ENCODE measurements at places on chromosomes 12 and 14.

DNA sequence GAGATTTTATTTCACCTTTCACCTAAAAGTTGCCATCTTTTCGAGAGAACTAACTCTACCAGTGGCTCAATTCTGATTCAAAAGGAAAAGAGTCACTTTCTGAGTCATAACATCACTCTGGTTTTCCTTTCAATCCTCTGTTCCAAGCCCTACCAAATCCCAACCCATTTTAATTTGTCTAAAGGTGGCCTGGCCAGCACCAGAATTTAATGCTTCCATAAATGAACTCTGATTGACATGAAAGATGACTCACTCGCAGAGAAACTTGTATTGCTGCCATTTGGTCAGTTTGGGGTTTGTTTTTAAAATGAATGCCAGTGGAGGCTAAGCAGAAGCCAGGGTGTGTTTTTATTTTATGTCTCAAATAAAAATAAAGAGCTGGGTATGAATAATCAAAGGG is 117.4 kb upstream of the SOX5 start:
- no peak for DNase-seq

DNA sequence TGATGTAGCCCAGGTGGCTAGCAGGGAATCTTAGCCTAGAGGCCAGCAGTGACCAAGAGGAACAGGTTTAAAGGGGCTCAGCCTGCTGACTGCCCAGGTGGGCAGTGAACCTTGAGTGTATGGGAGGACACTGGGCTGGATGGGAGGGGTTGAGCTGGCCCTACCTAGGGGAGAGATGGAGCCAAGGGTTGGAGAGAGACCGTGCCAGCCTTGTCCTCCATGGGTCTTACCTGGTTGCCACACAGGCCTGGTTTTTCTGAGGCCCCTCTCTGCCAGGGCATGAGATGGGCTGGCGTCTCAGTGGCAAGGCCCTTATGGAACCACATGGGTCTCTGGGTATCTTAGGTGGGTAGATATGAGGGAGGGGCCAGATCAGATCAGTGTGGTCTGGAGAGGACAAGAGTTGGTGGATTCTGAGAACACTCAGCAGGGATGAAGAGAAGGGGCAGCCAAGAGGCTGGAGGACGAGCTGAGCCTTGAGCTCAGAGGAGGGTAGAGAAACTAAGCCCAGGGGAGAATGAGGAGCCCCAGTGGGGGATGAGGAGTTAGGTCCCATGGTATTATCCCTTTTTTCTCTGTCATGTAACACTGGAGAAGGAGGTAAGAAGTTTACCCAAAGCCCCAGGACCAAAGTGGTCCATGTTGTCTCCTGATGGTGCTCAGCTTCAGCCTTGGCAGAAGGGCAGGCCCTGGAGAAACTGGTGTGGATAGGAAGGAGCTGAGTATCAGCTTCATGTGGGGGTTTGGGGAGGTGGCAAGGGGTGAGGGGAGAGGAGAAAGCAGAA is 3.7 kb downstream of the GZMB start:
- DNase-seq: no peak

- DNase-seq: no peak
Observed at GRCh38 chr14:96484399-96484798, 17.8 kb upstream of the PAPOLA start.

DNA sequence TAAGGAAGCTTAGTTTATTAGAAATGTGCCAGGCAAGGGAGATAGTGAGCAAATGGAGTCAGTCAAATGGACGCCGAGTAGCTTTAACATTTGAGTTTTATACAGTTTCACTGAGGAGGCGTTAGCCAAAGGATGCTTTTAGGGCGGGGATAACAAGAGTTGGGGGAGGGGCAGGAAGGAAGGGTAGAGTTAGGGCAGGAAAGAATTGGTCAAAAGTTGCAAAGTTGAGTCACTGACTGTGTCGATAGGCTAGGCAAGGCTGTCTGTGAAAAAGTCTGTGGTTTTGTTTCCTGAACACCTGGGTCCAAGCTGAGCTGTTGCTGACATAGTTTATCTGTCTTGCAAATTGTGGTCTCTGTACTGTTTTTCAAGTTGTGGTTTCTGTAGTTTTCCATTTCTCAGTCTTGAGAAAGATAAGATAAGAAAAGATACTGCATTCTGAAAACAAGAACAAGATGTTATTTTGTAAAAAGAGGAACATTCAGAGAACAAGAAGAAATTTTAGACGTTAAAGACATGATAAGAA is 62.6 kb upstream of the RESF1 start:
- peak; percentile 63 for DNase-seq
